Esophagus squamous epithelium (tissue), 5 donors: ENCODE measurements at places on chromosomes 4 and X. TPM values are rescaled to one million over a fixed set of nuclear protein-coding genes. Genes with fewer than 3 reads are reported as not detected.

The MAGEB17 gene
- not detected for total RNA-seq

The SLC25A31 gene
- total RNA-seq = not detected

The JADE3 gene
- total RNA-seq = 4.6 TPM

The MID2 gene
- 17.4 TPM for total RNA-seq

The NOX1 gene
- total RNA-seq = not detected

The DCLK2 gene
- 4.0 TPM for total RNA-seq

The CT45A6 gene
- total RNA-seq = not detected

The GAGE2A gene
- not detected for total RNA-seq

The WNK3 gene
- total RNA-seq = 0.53 TPM

The GAB3 gene
- 0.61 TPM for total RNA-seq

The PYURF gene
- 73.2 TPM for total RNA-seq

GRCh38 chrX:141214196-141214595, 28.1 kb downstream of the SPANXC start:
- no peak for DNase-seq
- H3K27me3 ChIP-seq = no peaks in the 10 kb centered on the region
- H3K36me3 ChIP-seq = no peaks in the 10 kb centered on the region
- no peak overlapping the region for H3K4me3 ChIP-seq
- H3K4me1 ChIP-seq = no peaks in the 10 kb centered on the region
- no peak overlapping the region for H3K27ac ChIP-seq

- no peaks in the 10 kb centered on the region for H3K36me3 ChIP-seq
- DNase-seq = no peak
- H3K27ac ChIP-seq = no peak overlapping the region
- H3K27me3 ChIP-seq = no peaks in the 10 kb centered on the region
- H3K4me1 ChIP-seq = no peaks in the 10 kb centered on the region
Measured at GRCh38 chrX:31279359-31279758, 207.5 kb upstream of the FTHL17 start.

- no peak overlapping the region for H3K4me3 ChIP-seq
- no peak for DNase-seq
- H3K27me3 ChIP-seq = no peaks in the 10 kb centered on the region
Measured at GRCh38 chrX:88940904-88941303, 193.9 kb downstream of the CPXCR1 start.

- no peaks in the 10 kb centered on the region for H3K4me1 ChIP-seq
- no peak for DNase-seq
- H3K36me3 ChIP-seq = no peaks in the 10 kb centered on the region
- H3K27ac ChIP-seq = no peak overlapping the region
Measured at GRCh38 chr4:118113220-118113619, 78.9 kb downstream of the NDST3 start.

GRCh38 chrX:75603833-75604232, 81.0 kb upstream of the ZDHHC15 start:
- no peaks in the 10 kb centered on the region for H3K4me1 ChIP-seq
- no peak for DNase-seq
- no peak overlapping the region for H3K27ac ChIP-seq
- no peak overlapping the region for H3K4me3 ChIP-seq

GRCh38 chr4:17780501-17781299, 721 bp downstream of the FAM184B start:
- DNase-seq = no peak
- H3K27ac ChIP-seq = no peak overlapping the region
- no peaks in the 10 kb centered on the region for H3K36me3 ChIP-seq
- no peaks in the 10 kb centered on the region for H3K27me3 ChIP-seq
- H3K4me3 ChIP-seq = peak overlapping the region; percentile 59

- peak overlapping the region; percentile 33 for H3K27ac ChIP-seq
- DNase-seq = no peak
- H3K27me3 ChIP-seq = no peaks in the 10 kb centered on the region
- no peaks in the 10 kb centered on the region for H3K36me3 ChIP-seq
- no peaks in the 10 kb centered on the region for H3K4me1 ChIP-seq
Measured at GRCh38 chrX:11446949-11447348, 153.7 kb downstream of the AMELX start.

DNA sequence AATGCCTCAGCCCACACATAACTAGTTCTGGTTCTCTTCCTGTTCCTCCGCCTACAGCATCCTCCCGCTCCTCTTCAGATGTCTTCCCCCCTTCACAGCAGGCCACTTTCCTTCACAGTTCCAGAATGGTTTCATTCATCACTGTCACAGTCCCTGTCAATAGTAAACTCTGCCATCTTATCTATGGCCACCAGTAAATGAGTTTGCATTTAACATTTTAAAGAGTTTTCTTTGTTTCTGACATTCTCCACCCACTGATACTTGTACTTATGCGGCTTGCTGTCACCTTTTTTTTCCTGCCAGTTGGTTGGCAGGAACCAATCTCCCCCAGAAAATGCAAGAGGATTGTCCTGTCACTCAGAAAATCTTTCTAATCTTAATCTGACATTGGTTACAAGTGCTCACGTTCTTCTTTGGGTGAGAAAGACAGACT, 114.1 kb downstream of the GLUD2 start:
- no peaks in the 10 kb centered on the region for H3K27me3 ChIP-seq
- no peak for DNase-seq
- H3K36me3 ChIP-seq = no peaks in the 10 kb centered on the region
- no peak overlapping the region for H3K27ac ChIP-seq
- H3K4me3 ChIP-seq = no peak overlapping the region

DNA sequence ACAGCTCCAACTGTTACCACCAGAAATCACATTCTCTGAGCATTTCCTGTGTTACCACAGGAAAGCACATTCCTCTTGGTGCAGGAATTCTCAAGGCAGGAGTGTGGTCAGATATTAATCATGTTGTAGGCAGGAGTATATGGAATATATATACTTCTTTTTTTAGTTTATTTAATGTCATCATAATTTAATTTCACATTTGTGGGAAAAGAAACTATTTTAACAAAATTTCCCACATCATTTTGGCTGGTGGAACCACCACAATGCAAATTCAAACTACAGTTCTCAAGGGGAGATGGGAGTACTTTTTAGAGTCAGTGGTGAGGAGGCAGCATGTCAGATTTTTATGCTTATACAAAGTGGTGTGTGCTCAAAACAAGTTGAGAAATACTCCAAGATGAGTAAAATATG, 139.0 kb downstream of the ATP10D start:
- no peak overlapping the region for H3K27ac ChIP-seq
- H3K4me3 ChIP-seq = no peak overlapping the region
- no peaks in the 10 kb centered on the region for H3K36me3 ChIP-seq
- H3K4me1 ChIP-seq = no peaks in the 10 kb centered on the region

DNA sequence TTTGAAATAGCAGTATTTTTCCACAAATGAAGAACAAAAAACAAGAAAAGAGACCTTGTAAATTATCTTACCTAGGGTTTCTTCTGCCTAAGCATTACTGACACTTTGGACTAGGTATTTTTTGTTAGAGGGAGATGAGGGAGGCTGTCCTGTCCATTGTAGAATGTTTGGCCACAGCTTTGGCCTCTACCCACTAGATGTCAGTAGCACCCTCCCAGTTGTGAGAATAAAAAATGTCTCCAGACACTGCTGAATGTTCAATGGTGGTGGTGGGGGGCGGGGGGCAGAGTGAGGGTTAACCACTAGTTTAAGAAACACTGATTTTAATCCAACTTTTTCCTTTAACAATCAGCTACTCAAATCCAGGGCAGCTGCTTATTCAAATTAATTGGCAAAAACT, 25.8 kb downstream of the OTUD4 start:
- no peak overlapping the region for H3K27ac ChIP-seq
- no peak for DNase-seq
- peaks cover 4% of the 10 kb centered on the region for H3K36me3 ChIP-seq
- no peaks in the 10 kb centered on the region for H3K4me1 ChIP-seq
- no peaks in the 10 kb centered on the region for H3K27me3 ChIP-seq

DNA sequence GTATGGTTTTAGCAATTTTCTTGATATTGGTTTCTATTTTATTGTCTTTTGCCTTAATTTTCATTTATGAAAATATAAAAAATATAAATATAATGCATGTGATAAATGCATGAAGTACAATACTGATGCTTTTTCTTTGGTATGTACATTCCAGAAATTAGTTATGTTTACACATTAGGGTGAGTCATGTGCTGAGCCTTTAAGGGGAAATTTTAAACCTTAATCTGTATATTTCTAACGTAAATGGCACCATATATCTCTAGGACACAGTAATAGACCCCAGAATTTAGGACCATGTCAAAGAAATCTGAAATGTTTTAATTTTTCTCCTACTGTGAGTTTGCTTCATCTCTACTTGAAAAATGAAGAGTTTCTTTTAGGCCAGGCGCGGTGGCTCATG, 117.8 kb upstream of the SPRY1 start:
- H3K36me3 ChIP-seq = no peaks in the 10 kb centered on the region
- no peaks in the 10 kb centered on the region for H3K27me3 ChIP-seq
- no peak overlapping the region for H3K4me3 ChIP-seq
- H3K4me1 ChIP-seq = no peaks in the 10 kb centered on the region

GRCh38 chr4:174352061-174352819, 68.5 kb downstream of the CEP44 start:
- H3K4me3 ChIP-seq = no peak overlapping the region
- no peak overlapping the region for H3K27ac ChIP-seq
- no peak for DNase-seq
- H3K36me3 ChIP-seq = no peaks in the 10 kb centered on the region
- no peaks in the 10 kb centered on the region for H3K27me3 ChIP-seq
- no peaks in the 10 kb centered on the region for H3K4me1 ChIP-seq

DNA sequence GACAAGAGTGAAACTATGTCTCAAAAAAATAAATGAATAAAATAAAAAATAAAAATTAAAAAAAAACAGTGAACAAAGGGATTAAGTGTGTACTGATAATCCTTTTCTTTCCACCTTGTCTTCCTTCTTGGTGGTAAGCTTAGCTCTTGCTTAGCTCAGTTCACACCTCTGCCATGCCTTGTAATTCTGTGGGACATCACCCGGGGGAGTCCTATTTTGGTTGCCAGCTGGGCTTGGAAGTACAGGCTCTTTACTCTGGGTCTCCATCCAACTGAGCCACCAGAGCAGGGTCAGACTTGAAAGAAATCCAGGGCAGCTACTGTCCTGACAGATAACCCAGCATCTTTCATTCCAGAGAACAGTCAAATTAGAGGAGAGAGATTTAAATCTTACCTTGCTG, 204.2 kb upstream of the TEX13A start:
- no peaks in the 10 kb centered on the region for H3K36me3 ChIP-seq
- no peak for DNase-seq
- H3K27me3 ChIP-seq = no peaks in the 10 kb centered on the region
- no peak overlapping the region for H3K4me3 ChIP-seq
- H3K27ac ChIP-seq = no peak overlapping the region

DNA sequence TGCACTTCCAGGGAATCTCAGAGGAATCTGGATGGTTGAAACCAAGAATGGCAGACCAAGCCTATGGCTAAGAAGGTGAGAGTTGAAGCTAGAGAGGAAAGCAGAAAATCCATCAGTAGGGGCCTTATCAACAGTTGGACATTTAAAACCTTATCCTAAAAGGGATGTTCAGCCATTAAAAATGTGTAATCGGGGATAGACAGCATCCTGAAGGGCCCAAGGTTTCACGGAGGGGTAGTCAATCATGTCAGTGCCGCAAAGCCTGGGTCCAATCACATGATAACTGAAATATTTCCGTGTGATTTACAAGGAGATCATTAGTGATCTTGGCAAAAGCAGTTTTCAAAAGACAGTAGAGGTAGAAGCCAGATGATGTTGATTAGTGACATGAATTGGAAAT, 61.9 kb upstream of the ELOVL6 start:
- H3K4me1 ChIP-seq = no peaks in the 10 kb centered on the region
- no peak overlapping the region for H3K27ac ChIP-seq
- H3K27me3 ChIP-seq = no peaks in the 10 kb centered on the region
- no peaks in the 10 kb centered on the region for H3K36me3 ChIP-seq

GRCh38 chrX:123475068-123475724, 257.7 kb downstream of the THOC2 start:
- no peaks in the 10 kb centered on the region for H3K27me3 ChIP-seq
- H3K4me3 ChIP-seq = no peak overlapping the region
- DNase-seq = no peak
- no peak overlapping the region for H3K27ac ChIP-seq
- no peaks in the 10 kb centered on the region for H3K4me1 ChIP-seq
- H3K36me3 ChIP-seq = no peaks in the 10 kb centered on the region

GRCh38 chr4:22414833-22415232, 101.0 kb downstream of the ADGRA3 start:
- no peak for DNase-seq
- H3K4me1 ChIP-seq = no peaks in the 10 kb centered on the region
- H3K27me3 ChIP-seq = no peaks in the 10 kb centered on the region
- no peak overlapping the region for H3K4me3 ChIP-seq
- H3K36me3 ChIP-seq = no peaks in the 10 kb centered on the region

GRCh38 chr4:77880784-77881183, 18.2 kb downstream of the MRPL1 start:
- no peak for DNase-seq
- peak overlapping the region; percentile 69 for H3K27ac ChIP-seq
- H3K4me3 ChIP-seq = no peak overlapping the region
- no peaks in the 10 kb centered on the region for H3K27me3 ChIP-seq
- H3K36me3 ChIP-seq = peaks cover 5% of the 10 kb centered on the region

- peaks cover 7% of the 10 kb centered on the region for H3K4me1 ChIP-seq
- H3K4me3 ChIP-seq = no peak overlapping the region
- H3K27me3 ChIP-seq = no peaks in the 10 kb centered on the region
- no peak for DNase-seq
- no peak overlapping the region for H3K27ac ChIP-seq
- H3K36me3 ChIP-seq = peaks cover 14% of the 10 kb centered on the region
Measured at GRCh38 chr4:7006411-7006810, 36.8 kb upstream of the TADA2B start.

DNA sequence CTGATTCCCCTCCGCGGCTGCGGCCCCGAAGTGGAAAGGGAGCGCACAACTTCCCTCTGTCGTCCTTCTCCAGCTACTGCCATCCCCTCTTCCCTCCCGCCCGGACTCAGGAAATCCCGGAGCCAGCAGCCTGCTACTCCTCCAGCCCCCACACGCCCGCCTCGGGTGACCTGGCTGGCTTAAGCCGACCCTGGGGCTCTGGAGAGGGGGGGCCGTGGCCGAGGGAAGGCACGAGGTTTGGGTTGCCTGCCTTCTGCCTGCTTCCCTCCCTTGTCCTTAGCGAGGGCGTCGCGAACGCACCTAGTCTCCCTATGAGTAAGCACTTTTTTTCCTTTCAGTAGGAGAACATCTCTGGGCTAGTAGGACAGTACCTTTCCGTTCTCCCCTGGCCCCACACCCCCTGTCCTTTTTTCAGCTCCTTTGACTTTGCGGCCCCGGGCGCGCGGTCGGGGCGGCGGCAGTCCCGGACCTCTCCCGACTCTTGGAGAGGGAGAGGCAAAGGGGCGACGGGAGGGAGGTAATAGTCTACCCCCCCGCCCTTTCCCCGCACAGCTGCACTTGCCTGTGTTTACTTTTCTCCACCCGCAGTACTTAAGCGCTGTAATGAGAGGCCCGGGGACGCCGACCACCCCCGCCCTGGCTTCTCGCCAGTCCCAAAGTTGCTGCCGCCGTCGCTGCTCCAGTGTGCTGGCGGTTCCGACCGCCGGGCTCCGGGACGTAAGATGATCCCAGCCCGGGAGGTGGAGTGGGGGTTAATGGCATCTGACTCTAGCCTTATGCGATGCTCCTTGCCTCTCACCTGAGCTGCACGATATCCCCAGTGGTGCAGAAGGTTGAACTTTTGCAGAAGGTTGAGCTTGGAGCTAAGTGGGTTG, 868 bp downstream of the PLS3 start:
- peak overlapping the region; percentile 89 for H3K27ac ChIP-seq
- DNase-seq = no peak
- peaks cover 3% of the 10 kb centered on the region for H3K27me3 ChIP-seq
- peak overlapping the region; percentile 73 for H3K4me3 ChIP-seq
